Stomach (tissue), 19 donors: ENCODE measurements at places on chromosomes 16 and 17. TPM values are rescaled to one million over a fixed set of nuclear protein-coding genes. Genes with fewer than 3 reads are reported as not detected.

Gene DECR2
- total RNA-seq = 7.6 TPM

GRCh38 chr16:50501251-50501650 lies 46.9 kb upstream of the NKD1 start:
- DNase-seq = no peak

- DNase-seq = no peak
Measured at GRCh38 chr16:57590654-57591085, 37.8 kb upstream of the ADGRG1 start.

DNA sequence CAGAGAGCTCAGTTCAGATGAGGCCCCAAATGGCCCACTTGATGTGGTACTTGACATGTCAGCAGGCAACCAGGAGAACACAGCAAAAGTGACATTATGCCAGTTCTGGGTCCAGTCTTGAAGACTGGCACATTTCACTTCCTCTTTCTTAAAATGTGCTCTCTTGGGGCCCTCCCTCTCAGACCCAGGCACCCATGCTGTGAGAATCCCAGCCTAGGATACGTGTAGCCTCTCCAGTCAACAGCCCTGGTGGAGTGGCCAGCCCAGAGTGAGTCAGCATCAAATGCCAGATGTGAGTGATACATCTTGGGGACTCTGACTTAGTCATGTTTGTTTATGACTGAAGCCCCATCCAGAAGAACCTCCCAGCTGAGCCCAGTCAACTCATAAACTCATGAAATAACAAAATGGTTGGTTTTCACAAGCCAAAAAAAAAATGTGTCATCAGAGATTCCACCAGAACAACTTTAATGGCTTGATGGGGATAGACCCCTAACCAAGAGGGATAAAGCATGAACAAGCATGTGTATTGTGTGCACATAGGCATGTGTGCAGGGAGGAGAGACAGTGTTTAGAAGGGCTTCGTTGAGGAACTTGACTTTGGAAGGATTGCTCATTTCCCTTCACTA lies 82.5 kb upstream of the TNRC6C start:
- DNase-seq = no peak

Gene NRN1L
- total RNA-seq = not detected

Gene ARSG
- 7.5 TPM for total RNA-seq
